ENCODE measurements at places on chromosomes 2 and 18.

DNA sequence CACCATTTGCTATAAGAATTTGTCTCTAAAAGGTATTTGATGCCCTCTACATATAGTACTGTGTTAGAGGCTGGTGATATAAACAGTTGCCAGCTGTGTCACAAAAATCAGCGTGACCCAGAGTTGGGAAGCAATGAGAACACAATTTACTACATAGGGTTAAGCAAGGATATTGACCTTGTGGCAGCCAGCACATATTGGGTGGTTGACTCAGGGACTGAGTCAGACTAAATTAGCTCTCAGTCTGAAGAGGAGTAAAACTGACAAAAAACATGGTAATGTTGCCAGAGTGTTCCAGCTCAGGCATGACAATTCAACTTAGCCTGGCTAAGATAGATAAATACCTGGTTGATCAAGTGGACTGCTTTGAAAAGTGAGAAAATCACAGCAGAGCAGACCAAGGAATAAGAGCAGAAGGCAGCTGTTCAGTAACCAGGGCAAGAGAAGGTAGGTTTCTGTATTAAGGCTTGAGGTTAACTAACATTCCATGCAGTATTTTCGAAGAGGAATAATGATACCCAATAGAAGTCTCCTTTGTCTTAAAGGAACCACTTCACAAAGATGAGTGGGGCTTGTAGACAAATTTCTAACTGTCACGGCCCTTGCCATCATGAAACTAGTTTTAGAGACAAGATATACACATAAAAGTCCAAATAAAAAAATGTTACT is 108.2 kb upstream of the ERBB4 start:
- no peak for DNase-seq

DNA sequence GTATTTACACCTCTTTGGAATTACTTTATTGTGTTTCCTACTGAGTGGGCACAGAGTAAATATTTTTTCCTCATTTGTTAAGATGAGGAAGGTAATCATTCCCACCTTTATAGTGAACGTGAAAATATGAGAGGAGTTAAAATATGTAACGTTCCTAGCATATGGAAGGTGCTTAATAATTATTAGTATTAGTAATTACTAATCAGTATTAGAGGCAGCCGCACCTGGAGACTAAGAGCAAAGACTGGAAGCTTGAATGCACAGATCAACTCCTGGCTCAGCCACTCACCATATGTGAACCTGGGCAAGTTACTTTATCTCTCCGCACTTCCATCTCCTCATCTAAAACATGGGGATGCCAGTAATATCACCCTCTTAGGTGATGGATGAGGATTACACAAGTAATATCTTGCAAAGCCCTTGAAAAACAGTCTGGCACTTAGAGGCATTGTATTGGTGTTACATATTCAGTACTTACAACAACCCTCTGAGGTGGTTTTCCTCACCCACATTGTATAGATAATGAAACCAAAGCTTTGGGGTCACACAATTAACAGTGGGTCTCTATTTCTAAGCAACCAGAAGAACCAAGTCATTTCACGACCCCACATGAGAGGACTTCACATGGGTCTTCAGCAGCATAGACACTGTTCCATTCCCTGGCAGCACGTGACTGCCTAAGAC is 100.3 kb upstream of the KCTD1 start:
- no peak for DNase-seq

- DNase-seq: no peak
Observed at GRCh38 chr2:3212061-3212362, 165.6 kb downstream of the EIPR1 start.

- no peak for DNase-seq
Observed at GRCh38 chr2:63056107-63057050, 5.7 kb downstream of the OTX1 start.

GRCh38 chr18:58004317-58004716 is 39.7 kb upstream of the NEDD4L start:
- no peak for DNase-seq

GRCh38 chr2:47282621-47283272 is 120.2 kb upstream of the MSH2 start:
- no peak for DNase-seq
